ENCODE measurements at places on chromosomes 7 and 10.

DNA sequence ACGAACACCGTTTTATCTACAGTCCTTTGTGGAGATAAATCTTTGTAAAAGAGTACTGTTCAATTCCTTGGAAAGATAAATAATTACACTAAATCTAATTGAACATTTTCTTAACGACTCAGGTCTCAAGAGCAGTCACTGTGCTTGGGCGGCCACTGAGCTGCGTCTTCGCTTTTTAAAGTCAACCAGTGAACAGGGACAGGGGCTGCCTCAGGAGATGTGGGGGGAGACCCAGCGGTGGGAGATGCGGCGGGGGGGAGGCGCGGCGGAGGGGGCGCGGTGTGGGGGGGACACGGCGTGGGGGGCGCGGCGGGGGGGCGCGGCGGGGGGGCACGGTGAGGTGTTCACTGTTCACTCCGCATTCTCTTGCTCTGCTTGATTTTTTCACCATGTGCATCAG is 39.8 kb downstream of the CAMK2B start:
- no peak for DNase-seq

DNA sequence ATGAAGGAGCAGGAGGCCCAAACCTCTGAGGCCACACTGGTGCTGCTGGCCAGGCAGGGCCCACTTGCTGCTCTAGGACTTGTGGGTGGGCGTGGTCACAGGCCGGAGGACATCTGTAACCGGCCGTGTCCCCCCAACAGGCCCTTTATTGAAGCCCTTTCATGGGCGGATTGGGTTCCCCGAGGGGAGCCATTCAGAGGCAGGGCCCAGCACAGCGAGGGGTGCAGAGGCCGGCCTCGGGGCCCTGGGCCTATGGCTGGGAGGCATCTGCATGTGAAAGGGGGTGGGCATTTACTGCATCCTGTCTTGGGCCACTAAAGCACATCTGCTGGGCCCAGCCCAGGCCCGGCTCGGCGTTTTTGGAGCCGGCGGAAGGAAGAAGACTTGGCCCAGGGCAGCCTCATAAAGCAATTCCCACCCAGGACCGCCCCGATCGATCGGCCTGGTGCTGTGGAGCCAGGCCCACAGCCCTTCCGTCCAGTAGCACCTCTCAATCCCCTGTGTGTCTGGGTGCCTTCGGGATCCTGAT is 8.4 kb downstream of the LHPP start:
- DNase-seq, result no peak

GRCh38 chr7:154438571-154439367 is 386.6 kb downstream of the DPP6 start:
- no peak for DNase-seq

- DNase-seq, result no peak
These were observed 361.7 kb downstream of the AUTS2 start for GRCh38 chr7:69959789-69960499.

DNA sequence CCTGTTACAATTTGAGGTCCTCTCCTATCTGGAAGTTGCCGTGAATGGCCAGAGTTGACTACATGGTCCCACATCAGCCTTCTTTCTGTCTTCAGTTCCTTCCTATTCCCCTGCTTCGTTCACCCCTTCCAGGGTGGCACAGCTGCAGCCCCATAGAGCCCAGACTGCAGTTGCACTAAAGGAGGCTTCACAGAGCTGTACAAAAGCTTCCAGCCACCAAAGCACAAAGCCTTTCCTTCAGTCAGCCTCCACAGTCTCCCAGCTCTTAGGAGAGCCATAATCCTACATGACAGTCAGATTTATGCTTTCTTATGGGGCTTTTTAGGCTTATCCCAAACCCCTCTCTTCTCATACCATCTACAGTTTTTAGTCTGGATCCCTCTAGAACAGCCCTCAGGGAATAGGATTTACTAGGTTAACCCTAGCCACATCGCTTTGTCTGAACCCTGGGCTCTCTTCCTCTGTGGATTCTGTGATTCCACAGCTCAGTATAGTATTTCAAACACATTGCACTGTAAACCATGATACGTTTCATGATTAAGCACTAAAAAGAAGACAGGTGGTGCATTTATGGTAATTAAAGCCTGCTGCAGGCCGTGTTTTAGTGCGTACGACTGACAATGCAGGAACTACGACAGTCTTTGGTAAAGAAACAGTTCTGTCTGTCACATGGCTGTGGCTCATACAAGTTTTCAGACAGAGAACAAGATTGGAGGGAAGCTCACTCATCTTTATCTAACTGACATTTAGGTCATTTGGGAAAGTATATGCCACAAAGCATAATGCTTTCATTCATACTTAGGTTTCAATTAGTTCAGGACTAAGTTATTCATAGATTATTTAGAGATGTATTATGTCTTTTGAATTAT is 208.3 kb upstream of the KMT2E start:
- DNase-seq, result no peak

DNA sequence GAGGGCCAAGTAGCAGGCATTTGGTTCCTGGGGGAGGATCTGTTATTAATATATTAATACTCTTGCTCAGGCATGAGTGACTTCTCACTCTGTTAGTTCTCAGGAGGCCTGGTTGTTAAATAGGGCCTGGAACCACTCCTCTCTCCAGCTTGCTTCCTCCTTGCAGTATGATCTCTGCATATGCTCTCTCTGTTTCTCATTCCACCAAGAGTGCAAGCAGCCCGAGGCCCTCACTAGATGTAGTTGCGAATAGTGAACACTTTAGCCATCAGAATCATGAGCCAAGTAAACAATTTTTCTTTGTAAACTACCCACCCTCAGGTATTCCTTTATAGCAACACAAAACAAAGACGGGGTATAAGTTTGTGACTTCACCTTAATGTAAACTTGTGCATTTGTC is 784.3 kb downstream of the DNAJB9 start:
- no peak for DNase-seq

- no peak for DNase-seq
These were observed 9.6 kb downstream of the NFKB2 start for GRCh38 chr10:102405108-102405571.

GRCh38 chr10:81875467-81876252 is 666 bp downstream of the NRG3 start:
- DNase-seq, result no peak

- DNase-seq, result no peak
These were observed 23.5 kb downstream of the WDFY4 start for GRCh38 chr10:48708144-48708543.

- DNase-seq, result no peak
These were observed 23.2 kb downstream of the DNTT start for GRCh38 chr10:96327462-96327861.

DNA sequence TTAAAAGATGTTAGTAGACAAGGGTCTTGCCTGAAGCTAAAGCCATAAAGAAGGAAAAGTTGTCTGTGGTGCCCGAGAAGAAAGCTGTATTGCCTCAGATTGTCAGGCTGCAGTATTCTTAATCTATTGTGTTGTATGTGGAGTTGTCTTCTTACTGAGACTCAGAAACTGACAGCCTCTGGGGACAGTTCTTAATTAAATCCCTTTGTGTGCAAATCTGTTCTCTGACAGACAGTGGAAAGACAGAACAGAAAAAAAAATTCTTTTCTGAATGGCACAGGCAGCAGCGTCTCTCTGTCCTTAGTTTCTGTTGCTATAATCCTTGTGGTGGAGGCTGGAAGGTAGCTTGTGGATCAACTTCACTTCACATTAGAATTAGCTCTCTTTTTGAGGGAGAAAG is 16.8 kb downstream of the VWC2 start:
- DNase-seq, result no peak

- no peak for DNase-seq
These were observed 294.2 kb downstream of the PLXDC2 start for GRCh38 chr10:20110125-20111100.

DNA sequence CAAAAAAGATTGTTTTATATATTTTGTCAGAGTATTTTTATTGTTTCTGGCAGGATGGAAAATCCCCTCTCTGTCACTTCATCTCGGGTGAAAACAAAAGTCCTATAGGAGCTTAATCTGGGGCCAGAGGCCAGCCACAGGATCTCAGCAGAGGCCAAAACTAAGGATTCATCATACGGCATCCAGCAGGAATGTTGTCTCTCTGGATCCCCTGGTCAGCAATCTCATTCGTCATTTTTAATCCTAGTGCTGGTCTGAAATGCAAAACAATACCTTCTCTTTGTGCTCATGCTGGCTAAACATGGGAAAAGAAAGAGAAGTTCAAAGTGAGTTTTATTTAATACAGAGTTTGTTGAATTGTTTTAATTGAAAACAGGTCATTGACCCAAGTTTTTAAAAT is 482.5 kb upstream of the AUTS2 start:
- DNase-seq, result no peak

DNA sequence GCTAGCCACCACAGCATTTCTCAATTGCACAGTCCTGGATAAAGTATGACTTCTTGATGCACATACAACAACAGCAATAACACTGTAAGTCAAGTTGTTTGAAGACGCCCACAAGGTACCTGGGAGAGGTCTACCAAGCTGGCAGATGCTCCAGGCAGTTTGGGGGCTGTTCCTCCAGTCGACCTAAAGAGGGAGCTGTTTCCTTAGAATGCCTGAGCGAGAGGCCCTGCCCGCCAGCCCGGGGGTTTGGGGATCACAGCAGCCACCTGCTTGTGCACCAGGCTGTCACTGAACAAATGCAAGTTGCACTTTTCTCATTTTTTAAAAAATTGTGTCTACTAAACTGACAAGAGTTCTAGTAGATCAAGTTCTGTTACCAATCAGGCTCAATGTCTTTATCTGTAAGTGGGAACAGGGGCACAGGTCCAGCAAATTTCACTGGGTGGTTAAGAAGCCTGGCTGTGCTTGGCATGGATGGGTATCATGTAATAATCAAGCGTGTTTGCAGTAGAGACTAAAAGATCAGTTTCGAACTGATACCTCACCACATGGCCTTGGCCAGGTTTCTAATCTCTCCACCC is 193.8 kb upstream of the ADO start:
- peak; percentile 39 for DNase-seq

DNA sequence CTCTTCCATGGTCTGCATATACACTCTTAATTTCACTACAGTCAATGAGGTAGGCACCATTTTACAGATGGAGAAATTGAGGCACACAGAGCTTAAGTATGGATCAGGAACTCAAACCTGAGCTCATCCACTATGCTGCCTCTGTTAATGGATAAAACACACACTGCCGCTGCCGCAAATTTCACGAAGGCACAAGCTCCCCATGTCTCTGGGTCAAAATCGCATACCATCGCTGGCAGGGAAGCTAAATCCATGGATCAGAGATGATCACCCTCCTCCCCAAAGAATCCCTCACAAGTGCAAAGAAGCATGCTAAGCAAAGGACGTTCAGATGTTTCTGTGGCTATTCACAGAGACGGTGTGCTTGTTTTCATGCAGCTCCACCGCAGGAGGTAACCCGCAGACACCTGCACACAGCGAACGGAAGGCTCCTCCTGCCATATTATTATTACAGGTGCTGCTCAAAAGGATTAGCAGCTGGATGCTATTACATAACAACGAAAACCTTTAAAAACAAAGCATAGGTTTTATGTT is 109.3 kb downstream of the UBE2H start:
- no peak for DNase-seq

GRCh38 chr7:99446096-99446495 is 7.4 kb downstream of the CPSF4 start:
- DNase-seq, result no peak

DNA sequence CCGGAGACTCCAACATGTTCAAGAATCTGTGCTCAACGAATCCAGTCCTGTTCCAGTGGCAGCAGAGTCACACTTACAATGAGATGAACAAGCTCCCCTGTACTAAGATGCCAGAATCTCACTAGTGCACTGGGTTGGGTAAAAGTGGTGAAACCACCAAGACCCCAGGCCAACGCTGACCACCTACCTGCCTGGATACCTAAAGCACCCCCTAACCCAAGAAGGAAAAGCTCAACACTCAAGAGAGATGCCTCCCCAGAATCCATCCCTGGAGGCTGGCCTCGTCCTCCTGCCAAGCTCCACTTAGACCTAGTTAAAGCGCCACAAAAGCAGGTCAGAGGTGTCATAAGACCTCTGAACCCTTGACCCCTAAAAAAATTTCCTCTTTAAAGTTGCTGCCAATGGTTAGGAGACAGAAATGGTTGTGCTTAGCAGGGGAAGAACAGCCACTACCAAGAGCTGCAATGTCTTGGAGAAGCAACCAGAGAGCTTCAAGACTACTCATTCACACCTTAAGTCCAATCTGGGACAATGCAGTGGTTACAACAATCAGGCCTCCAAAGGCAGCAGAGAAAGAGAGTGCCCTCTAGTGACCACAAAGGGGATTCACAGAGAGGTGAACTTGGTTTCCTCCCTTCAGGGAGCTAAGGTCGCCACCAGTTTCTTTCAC is 94.6 kb upstream of the MACROH2A2 start:
- no peak for DNase-seq

- peak; percentile 47 for DNase-seq
These were observed 102.8 kb downstream of the PIP4K2A start for GRCh38 chr10:22611425-22612115.

- no peak for DNase-seq
These were observed 137.3 kb upstream of the EEPD1 start for GRCh38 chr7:36015733-36016132.

DNA sequence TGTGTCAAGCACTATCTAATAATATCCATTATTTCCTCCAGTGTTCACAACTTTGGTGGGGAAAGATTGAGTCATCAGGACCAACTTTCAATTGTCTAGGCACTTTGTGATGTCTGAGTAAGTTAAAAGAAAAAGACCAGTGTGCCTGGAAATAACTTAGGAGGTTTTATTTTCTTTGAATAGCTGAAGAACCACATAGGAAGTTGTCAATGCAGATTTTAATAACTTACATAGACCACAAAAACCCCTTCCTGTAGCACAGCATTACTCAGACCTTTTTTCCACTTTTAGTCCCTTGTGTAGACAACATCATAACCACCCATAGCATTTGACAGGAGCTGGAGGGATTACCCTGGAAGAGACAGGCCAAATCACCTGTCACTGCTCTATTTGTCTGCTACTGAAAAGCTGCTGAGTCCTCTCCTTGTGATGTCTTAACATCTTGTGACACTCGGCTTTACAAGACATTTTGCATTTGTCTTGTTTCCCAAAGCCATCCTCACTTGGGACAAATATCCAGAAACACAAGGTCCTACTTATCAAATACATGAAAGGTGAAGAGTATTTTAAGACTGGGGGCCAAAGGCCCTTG is 241.5 kb upstream of the PTER start:
- DNase-seq, result no peak

DNA sequence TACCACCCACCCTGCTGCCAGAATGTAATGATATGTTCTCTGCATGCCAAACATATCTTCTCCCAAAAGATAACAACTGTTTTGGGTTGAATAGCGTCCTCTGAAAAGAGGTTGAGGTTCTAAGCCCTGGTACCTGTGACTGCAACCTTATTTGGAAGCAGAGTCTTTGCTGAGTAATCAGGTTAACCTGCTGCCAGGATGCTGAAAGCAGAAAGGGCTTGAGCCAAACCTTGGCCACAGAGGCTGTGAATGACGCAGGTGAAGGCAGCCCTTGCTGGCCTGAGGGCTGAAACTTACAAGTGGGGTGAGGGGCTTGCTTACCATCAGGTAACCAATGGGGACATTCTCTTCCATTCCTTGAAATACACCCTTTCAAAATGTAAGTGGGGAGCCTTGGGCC is 151.8 kb upstream of the RHEB start:
- no peak for DNase-seq

GRCh38 chr10:93461807-93462178 is 20.3 kb downstream of the MYOF start:
- DNase-seq, result no peak

- DNase-seq, result no peak
These were observed 57.2 kb upstream of the SMNDC1 start for GRCh38 chr10:110361800-110362456.
